ENCODE measurements at places on chromosomes 3 and 15. TPM values are rescaled to one million over a fixed set of nuclear protein-coding genes. Genes with fewer than 3 reads are reported as not detected.

- H3K4me1 ChIP-seq = peaks cover 2% of the 10 kb centered on the region
- DNase-seq = no peak
- no peak overlapping the region for H3K27ac ChIP-seq
- no peaks in the 10 kb centered on the region for H3K27me3 ChIP-seq
Observed at GRCh38 chr3:128362026-128362965, 104.4 kb downstream of the DNAJB8 start.

Gene RPN1
- total RNA-seq = 218 TPM

Gene CELSR3
- 7.8 TPM for total RNA-seq

DNA sequence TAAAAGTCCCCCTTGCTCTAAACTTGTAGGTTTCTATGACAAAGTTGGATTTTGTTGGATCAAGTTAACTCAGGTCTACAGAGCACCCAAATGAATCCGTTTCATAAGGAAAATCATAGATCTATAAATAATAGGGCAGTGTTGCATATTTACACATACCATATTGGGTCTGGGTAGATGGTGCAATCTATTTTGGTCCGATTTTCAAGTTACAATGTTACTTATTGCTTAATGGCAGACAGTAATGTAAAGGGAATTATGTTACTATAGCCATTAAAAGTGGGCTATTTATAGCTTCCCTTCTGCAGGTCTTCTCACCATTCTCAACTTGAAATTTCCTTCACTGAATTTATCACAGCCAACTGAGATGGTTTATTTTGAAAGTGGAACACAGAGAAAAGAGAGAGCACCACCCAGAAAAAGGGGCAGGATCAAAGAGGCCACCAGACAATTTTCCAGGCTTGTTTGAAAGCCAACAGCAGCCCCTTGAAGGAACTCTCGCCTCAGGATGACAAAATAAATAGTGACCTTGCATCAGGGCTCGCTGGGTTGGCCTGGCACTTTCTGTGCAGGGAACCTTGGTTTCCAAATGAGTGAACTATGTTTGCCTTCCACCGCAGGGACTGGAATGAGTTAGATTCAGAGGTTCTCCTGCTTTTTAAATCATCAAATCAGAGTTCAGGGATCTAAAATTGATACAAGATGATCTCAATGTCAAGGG is 260.2 kb upstream of the HES1 start:
- H3K36me3 ChIP-seq = no peaks in the 10 kb centered on the region
- no peak overlapping the region for H3K4me3 ChIP-seq
- peaks cover 78% of the 10 kb centered on the region for H3K4me1 ChIP-seq
- no peak overlapping the region for H3K27ac ChIP-seq

DNA sequence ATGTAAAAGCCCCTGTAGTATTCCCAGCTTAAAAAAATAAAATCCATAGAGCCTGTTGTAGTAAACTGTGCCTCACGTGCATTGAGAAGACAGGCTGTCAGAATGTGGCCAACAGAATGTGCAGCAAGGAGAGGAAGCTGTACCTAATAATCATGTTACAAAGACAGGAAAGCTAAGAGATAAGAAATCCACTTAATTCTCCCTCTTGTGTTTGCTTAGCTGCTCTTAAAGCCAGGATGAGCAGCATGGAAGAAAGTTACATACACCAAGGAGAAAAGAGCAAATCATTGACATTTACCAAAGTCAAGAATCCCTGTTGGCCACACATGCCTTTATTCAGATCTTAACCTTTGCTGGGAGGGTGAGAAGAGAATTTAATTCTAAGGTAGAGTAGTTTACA is 85.9 kb downstream of the TNIK start:
- no peaks in the 10 kb centered on the region for H3K27me3 ChIP-seq
- H3K36me3 ChIP-seq = no peaks in the 10 kb centered on the region
- no peak for DNase-seq
- peaks cover 35% of the 10 kb centered on the region for H3K4me1 ChIP-seq

DNA sequence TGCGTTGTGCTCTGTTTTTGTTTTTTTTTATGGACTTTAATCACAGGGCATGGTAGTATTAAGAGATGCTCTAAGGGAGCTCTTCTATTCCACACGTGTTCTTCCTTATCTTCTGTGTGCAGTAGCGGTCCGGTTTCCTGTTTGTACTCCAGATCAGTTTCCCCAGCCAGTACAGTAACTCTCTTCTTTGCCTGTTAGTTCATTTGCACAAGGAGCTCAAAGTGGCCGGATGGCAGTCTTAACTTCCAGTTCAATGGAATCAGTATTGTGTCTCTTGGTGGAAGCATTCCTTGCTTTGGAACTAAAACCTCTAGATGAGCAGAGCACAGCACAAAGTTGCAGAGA is 122.0 kb downstream of the KLF13 start:
- no peaks in the 10 kb centered on the region for H3K36me3 ChIP-seq
- H3K27ac ChIP-seq = no peak overlapping the region
- H3K27me3 ChIP-seq = no peaks in the 10 kb centered on the region
- no peak overlapping the region for H3K4me3 ChIP-seq
- H3K4me1 ChIP-seq = peaks cover 4% of the 10 kb centered on the region

- no peaks in the 10 kb centered on the region for H3K27me3 ChIP-seq
- no peaks in the 10 kb centered on the region for H3K4me1 ChIP-seq
- H3K27ac ChIP-seq = no peak overlapping the region
- H3K4me3 ChIP-seq = no peak overlapping the region
- no peaks in the 10 kb centered on the region for H3K36me3 ChIP-seq
- DNase-seq = no peak
Observed at GRCh38 chr3:52723935-52724334, 18.0 kb downstream of the SPCS1 start.

GRCh38 chr15:70039917-70040316 is 57.8 kb downstream of the TLE3 start:
- no peak overlapping the region for H3K27ac ChIP-seq
- DNase-seq = no peak
- H3K4me1 ChIP-seq = no peaks in the 10 kb centered on the region
- no peaks in the 10 kb centered on the region for H3K36me3 ChIP-seq
- H3K27me3 ChIP-seq = peaks cover 8% of the 10 kb centered on the region

Gene AADAC
- total RNA-seq = 3.8 TPM

DNA sequence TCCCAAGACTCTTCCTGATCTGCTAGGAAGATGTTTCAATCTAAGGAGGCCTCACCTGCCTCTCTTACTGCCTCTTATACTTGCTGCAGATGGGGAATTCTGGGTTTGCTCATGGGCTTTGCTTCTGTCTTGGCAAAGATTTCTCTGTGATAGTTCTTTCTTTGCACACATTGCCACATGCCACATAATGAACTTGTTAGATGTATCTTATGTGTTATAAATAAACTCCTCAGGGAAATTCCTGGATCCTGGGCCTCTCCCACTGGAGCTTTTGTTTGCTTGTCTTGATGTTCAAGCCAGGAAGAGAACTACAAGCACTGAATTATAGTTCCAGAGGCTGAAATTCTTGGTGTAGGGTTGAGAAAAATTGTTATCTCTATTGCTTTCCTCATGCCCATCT is 12.2 kb downstream of the RTP1 start:
- no peaks in the 10 kb centered on the region for H3K36me3 ChIP-seq
- H3K27me3 ChIP-seq = peaks cover 5% of the 10 kb centered on the region
- peaks cover 5% of the 10 kb centered on the region for H3K4me1 ChIP-seq
- DNase-seq = no peak
- H3K4me3 ChIP-seq = no peak overlapping the region
- no peak overlapping the region for H3K27ac ChIP-seq

Gene GPR176
- 1.7 TPM for total RNA-seq

Gene ATP8B4
- total RNA-seq = 0.25 TPM

DNA sequence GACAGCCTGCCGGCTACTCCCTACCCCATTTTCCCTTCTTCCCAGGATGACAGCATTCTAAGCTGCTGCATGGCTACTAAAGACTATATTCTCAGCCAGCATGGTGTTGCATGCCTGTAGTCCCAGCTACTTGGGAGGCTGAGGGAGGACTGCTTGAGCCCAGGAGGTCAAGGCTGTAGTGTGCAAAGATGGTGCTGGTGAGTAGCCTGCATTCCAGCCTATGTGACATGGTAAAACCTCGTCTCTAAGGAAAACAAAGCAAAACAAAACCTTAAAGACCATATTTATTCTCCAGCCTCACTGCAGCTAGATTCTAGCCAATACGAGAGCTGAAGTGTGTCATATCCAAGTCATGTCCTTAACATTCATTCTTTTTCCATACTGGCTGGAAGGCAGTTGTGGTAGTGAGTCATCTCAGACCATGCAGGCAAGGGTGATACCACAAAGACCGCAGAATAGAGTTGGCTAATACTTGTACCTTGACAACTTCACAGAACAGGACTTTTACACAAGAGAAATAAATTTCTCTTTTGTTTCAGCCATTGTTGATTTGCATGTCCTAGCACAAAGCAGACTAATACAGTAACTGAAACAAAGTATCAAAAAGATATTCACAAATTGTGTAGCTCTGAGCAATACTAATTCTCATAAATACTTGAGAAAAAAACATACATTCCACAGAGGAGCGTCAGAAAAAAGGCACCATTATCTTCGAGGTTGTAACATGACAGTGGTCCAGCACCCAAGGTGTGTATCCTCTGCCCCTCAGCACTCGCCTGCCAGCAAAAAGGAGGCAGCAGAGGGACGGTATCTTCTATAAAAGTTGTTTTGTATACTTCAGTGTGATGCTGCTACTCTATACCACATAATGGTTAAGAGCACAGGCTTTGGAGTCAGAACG is 14.8 kb downstream of the PBRM1 start:
- H3K36me3 ChIP-seq = peaks cover 12% of the 10 kb centered on the region
- peak overlapping the region; percentile 81 for H3K27ac ChIP-seq
- no peaks in the 10 kb centered on the region for H3K27me3 ChIP-seq

Gene GLDN
- 3.0 TPM for total RNA-seq

DNA sequence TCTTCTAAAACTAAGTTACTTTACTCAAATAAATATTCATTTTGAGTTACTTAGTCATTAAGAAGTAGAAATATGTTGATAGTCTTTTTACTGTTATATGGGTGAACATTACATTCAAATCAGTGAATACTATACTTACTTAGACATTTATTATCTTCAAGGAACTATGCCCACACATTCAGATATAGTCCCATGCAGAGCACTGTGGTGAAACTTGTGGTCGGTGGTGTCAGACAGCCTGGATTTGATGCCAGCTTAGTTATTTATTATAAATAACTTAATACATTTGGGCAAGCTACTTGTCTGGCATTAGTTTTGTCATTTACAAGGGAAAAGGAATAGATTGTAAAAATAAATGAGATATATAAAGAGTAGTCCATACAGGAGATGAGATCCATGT is 149.5 kb downstream of the RAP2B start:
- no peaks in the 10 kb centered on the region for H3K27me3 ChIP-seq
- no peak overlapping the region for H3K4me3 ChIP-seq
- no peaks in the 10 kb centered on the region for H3K36me3 ChIP-seq
- no peak for DNase-seq

Gene ATP13A5
- total RNA-seq = not detected

DNA sequence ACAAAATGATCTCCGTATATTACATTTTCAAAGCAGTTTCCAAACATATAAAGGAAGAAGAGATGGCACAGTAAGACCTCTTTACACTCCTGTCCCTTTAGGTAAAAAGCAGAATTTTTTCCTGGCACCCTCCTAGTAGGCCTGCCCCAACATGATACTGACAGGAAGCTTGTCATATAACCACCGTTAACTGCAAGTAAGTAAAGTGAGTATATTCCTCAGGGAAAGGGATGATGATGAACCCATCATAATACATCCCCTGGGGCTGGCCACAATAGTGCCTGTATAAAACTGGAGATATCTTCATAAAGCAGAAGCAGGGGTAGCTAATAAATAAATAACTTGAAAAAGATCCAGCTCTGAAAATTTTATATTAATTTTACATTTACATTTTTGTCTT is 893.0 kb downstream of the DIPK2A start:
- no peaks in the 10 kb centered on the region for H3K36me3 ChIP-seq
- no peak for DNase-seq
- H3K4me3 ChIP-seq = no peak overlapping the region
- H3K4me1 ChIP-seq = no peaks in the 10 kb centered on the region
- H3K27me3 ChIP-seq = no peaks in the 10 kb centered on the region
- no peak overlapping the region for H3K27ac ChIP-seq

- H3K27ac ChIP-seq = no peak overlapping the region
- no peaks in the 10 kb centered on the region for H3K36me3 ChIP-seq
- H3K4me3 ChIP-seq = no peak overlapping the region
- H3K4me1 ChIP-seq = no peaks in the 10 kb centered on the region
Observed at GRCh38 chr15:79676621-79677020, 220.2 kb downstream of the MTHFS start.

DNA sequence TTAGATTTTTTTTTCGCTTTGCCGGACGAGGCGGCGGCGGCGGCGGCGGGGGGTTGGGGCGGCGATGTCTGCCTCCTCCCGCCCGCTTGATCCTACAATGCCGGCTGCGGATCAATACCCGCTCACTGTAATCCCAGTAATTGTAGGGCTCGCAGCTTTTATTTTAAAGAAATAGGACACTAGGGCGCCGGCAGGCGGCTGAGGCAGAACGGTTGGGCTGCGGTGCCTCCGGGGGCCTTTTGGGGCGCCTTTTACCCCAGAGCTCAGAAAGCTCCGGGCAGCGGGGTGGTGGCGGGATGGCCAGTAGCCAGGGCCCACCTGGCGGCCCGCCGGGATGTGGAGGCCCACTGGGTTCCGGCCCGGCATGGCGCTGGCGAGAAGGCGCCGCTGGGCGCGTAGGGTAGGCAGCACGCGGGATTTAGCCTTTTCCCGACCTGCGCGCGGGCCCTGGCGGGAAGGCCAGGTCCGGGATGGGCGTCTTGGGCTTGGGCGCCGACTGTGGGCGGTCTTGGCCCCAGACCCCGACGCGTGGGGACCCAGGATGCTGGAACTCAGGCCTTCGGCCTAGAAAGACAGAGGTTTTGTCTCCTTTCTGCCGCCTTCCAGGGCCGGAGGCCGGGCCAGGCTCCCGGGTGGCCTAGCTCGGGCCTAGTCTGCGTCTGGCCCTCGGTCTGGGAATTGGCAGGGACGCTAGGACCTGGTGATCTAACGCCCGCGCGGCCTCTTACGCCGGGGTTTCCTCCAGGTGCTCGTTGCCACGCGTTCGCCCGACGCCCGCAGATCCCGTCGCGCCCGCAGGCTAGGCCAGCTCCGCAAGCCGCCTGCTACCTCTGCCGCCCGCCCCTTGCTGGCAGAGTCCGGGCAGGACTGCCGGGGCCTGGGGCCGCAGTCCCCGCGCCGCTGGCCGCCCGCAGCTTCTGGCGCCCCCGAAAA is 15.5 kb upstream of the ONECUT1 start:
- no peak overlapping the region for H3K27ac ChIP-seq
- no peak overlapping the region for H3K4me3 ChIP-seq
- H3K36me3 ChIP-seq = no peaks in the 10 kb centered on the region
- H3K27me3 ChIP-seq = peaks cover 18% of the 10 kb centered on the region

- no peaks in the 10 kb centered on the region for H3K4me1 ChIP-seq
- no peak for DNase-seq
- no peak overlapping the region for H3K4me3 ChIP-seq
- no peaks in the 10 kb centered on the region for H3K36me3 ChIP-seq
Observed at GRCh38 chr3:14231998-14232501, 53.4 kb downstream of the LSM3 start.

DNA sequence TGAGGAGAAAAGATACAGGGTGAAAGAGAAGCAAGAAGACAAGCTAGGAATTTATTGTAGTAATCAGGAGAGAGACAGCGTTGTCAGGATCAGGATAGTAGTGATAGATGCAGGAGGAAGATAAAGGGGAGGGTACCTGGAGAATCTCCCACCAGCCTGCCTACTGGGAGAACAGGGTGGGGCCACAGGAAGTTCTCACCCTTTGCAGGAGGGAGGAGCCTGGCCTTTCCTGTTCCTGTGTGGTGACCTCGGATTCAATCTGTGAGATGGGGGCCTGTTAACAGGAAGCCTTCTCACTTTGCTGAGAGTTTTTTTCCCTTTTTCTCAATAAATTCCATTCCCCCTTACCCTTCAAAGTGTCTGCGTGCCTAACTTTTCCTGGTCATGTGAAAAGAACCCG is 37.6 kb downstream of the GMPS start:
- no peak overlapping the region for H3K4me3 ChIP-seq
- no peak overlapping the region for H3K27ac ChIP-seq

Measured in HCT116 (cell line).